Glutamatergic neuron (in vitro differentiated cells): ENCODE measurements at places on chromosomes 16 and 17. TPM values are rescaled to one million over a fixed set of nuclear protein-coding genes. Genes with fewer than 3 reads are reported as not detected.

Gene CNGB1
- total RNA-seq, result 0.91 TPM

Gene ACSM5
- total RNA-seq, result not detected

Gene RAMP2
- total RNA-seq, result 4.6 TPM

Gene KIF2B
- not detected for total RNA-seq

GRCh38 chr17:76877437-76877836 is 9.2 kb downstream of the MGAT5B start:
- peaks cover 8% of the 10 kb centered on the region for H3K36me3 ChIP-seq
- H3K4me3 ChIP-seq, result no peak overlapping the region
- H3K4me1 ChIP-seq, result peaks cover 4% of the 10 kb centered on the region
- DNase-seq, result no peak
- H3K27ac ChIP-seq, result no peak overlapping the region

Gene ARSG
- 1.9 TPM for total RNA-seq

- H3K4me3 ChIP-seq, result no peak overlapping the region
- no peak for DNase-seq
- H3K36me3 ChIP-seq, result no peaks in the 10 kb centered on the region
- H3K27ac ChIP-seq, result no peak overlapping the region
- H3K27me3 ChIP-seq, result no peaks in the 10 kb centered on the region
Measured at GRCh38 chr16:84294117-84294516, 561 bp upstream of the WFDC1 start.

DNA sequence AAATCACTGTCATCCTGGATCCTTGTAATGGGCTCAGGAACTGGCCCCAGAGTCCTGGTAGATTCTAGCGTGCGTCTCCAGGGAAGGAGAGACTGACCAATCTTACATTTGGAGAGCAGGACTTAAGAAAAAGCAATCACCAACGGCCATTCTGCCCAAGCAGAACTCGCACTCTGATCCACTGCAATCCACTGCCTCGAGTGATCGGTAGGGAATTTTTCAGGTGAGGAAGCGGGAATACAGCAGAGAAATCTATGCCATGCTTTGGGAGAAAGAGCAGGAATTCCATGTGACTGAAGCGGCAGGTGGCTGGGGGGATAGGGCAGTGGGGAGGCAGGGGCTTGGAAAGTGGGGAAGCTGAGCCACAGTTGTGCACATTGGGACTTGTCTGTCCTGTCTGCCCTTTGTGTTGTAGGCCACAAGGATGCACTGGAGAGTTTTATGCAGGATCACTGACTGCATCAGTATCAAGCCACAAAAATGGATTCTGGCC is 143.9 kb upstream of the HS3ST2 start:
- H3K27ac ChIP-seq, result no peak overlapping the region
- no peak for DNase-seq
- H3K4me3 ChIP-seq, result no peak overlapping the region
- no peaks in the 10 kb centered on the region for H3K36me3 ChIP-seq
- H3K27me3 ChIP-seq, result no peaks in the 10 kb centered on the region

DNA sequence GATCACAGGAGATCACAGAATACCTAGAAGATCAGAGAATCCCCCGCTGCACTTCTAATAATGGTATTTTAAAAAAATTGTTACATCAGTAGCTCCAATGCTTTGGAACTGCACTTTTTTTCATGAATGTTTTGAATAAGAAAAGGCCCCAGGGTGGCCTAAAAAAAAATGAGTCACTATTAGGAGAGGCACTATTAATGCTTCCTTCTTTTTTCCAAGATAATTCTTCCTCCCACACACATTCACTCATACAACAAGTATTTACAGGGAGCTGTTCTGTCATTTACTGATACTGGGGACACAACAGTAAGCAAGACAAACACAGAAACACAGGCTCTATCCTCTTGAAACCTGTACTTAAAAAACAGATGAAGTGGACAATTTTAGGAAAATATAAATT is 675 bp upstream of the PDZD9 start:
- peaks cover 19% of the 10 kb centered on the region for H3K4me1 ChIP-seq
- H3K27me3 ChIP-seq, result peaks cover 2% of the 10 kb centered on the region
- H3K36me3 ChIP-seq, result no peaks in the 10 kb centered on the region

DNA sequence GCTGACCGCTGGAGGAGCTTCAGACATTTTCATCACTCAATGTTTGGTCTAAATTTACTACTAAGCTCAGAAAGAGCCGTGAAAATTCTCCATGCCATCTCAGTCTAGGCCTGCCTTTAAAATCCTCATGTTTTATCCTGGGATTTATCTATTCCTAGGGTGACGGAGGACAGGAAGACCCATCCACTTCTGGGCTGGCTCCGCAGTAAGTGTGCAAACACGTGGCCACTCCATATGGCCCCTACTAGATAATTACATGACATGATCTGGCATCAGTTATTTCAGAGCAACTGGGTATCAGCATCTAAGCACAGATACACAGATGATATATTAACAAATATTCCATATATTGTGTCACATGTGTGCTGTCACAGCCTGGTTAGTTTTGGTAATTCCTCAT is 77.8 kb upstream of the HS3ST4 start:
- H3K27ac ChIP-seq, result no peak overlapping the region
- no peak for DNase-seq
- H3K36me3 ChIP-seq, result no peaks in the 10 kb centered on the region
- H3K4me3 ChIP-seq, result no peak overlapping the region
- H3K4me1 ChIP-seq, result peaks cover 4% of the 10 kb centered on the region
- peaks cover 2% of the 10 kb centered on the region for H3K27me3 ChIP-seq

GRCh38 chr16:78815713-78816112 is 716.3 kb downstream of the WWOX start:
- H3K27ac ChIP-seq, result no peak overlapping the region
- H3K4me3 ChIP-seq, result no peak overlapping the region

Gene CACNB1
- 77.1 TPM for total RNA-seq

Gene CCDC154
- total RNA-seq, result 4.2 TPM

Gene BRICD5
- 30.2 TPM for total RNA-seq

DNA sequence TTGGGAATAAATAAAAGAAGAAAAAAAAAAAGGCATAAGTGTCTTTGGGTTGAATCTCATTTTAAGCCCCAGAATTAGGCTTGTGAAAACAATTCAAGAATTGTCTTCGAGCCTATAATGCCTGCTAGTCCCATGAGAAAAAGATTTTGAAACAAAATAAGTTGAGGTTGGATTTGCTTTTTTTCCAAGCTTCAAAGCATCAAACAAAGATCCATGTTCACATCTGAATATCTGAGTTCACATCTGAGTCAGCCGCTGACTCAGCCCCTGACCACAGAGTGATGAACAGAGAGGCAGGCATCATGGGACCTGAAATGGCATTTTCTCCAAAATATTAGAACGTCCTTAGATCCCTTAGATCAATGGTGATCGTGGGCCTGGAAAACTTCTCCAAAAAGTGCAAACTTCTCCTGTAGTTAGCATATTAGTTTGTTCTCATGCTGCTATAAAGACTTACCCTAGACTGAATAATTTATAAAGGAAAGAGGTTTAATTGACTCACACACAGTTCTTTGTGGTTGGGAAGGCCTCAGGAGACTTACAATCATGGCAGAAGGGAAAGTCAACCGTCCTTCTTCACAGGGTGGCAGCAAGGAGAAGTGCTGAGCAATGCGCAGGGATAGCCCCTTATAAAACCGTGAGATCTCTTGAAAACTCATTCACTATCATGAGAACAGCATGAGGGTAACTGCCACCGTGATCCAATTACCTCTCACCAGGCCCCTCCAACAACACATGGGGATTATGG is 294.6 kb upstream of the HSBP1 start:
- peaks cover 3% of the 10 kb centered on the region for H3K27me3 ChIP-seq
- DNase-seq, result no peak
- H3K4me1 ChIP-seq, result no peaks in the 10 kb centered on the region
- H3K4me3 ChIP-seq, result no peak overlapping the region
- H3K27ac ChIP-seq, result no peak overlapping the region

DNA sequence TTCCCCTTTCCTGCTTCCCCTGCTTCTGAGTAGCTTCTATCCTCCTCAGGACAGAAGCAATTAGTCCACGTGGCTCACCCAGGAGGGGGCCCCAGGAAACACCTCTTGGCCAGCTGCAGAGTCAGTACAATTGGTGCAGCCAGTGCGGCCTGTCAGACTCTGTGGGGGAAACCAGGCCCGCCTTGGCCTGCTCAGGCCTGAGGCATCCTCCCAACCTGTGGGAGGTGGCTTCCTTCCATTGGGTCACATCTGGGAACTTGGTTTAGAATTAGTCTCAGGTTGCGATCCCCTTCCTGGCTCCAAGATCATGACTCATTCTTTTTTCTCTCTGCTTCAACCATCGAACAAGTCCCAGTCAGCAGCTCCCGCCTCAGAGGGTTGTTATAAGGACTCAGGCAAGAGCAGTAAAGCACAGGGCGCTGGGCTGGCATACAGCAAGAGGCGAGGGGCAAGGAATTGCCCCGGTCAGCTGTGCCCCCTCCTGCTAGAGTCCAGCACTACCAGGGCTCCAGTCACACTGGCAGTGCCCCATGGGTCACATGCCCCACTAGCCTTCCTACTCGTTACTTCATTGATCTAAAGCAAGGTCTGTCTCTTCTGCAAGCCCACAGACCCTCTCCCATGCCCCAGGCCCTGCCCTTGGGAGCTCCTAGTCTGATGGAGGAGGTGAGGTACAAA is 8.1 kb upstream of the EPX start:
- peaks cover 2% of the 10 kb centered on the region for H3K27me3 ChIP-seq
- H3K4me3 ChIP-seq, result no peak overlapping the region
- H3K4me1 ChIP-seq, result no peaks in the 10 kb centered on the region

- peaks cover 11% of the 10 kb centered on the region for H3K4me1 ChIP-seq
- H3K27ac ChIP-seq, result peak overlapping the region; percentile 90
- no peaks in the 10 kb centered on the region for H3K36me3 ChIP-seq
- DNase-seq, result peak; percentile 67
- H3K4me3 ChIP-seq, result peak overlapping the region; percentile 85
- H3K27me3 ChIP-seq, result peaks cover 7% of the 10 kb centered on the region
Measured at GRCh38 chr16:24539850-24540601, 660 bp downstream of the RBBP6 start.

GRCh38 chr17:35554668-35555067 is 6.0 kb downstream of the SLFN14 start:
- no peak for DNase-seq
- no peak overlapping the region for H3K27ac ChIP-seq
- peaks cover 8% of the 10 kb centered on the region for H3K27me3 ChIP-seq
- H3K36me3 ChIP-seq, result no peaks in the 10 kb centered on the region

Gene CA5A
- not detected for total RNA-seq

DNA sequence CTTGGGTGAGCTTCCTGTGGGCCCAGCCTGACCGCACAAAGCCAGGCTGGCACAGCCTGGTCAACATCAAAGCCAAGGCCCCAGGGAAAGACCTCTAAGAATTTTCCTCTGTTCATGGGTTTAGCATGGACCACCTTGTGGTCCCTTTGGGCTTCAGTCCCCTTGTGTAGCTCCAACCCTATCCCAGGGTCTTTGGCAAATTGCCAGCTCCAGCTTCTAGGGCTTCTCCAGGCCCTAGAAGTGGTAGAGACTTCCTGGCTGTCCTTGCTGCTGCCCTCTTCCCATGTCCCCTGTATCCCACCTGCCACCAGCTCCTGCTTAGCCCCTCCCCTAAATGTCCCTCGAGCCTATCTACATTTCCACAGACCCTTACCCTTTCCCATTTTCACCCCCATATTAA is 9.7 kb upstream of the ITGA3 start:
- no peak for DNase-seq
- no peak overlapping the region for H3K27ac ChIP-seq
- peaks cover 3% of the 10 kb centered on the region for H3K4me1 ChIP-seq
- H3K4me3 ChIP-seq, result no peak overlapping the region

DNA sequence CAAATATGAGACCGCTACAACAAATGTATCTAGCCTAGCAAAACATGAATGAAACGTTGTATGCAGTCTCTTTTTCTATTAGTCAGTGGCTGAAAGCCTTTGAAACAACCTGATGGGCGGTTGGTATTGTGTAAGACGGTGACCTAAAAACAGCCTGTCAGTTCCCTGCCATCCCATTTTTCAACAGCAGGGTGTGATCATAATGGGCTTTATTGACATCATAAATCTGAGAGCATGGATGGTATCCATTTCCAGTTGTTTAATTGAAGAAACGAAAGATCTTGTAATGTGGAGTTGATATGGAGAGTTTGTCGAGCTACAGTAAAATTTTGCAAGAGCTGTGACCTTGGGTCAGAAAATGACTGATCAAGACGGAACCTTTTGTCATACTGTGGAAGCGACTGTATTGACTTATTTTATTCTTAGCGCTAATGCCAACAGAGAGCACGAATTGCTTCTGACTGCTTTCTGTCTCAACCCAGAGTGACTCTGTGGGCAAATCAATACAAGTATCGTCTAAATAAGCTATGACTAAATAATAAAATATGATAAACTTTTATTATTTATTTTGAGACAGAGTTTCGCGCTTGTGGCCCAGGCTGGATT is 12.3 kb upstream of the MEIOB start:
- H3K4me3 ChIP-seq, result no peak overlapping the region
- H3K27ac ChIP-seq, result no peak overlapping the region
- no peak for DNase-seq
- peaks cover 1% of the 10 kb centered on the region for H3K4me1 ChIP-seq

Gene FAAP100
- 56.5 TPM for total RNA-seq

- H3K27ac ChIP-seq, result no peak overlapping the region
- peaks cover 20% of the 10 kb centered on the region for H3K4me1 ChIP-seq
- H3K27me3 ChIP-seq, result peaks cover 16% of the 10 kb centered on the region
- no peak for DNase-seq
- H3K4me3 ChIP-seq, result no peak overlapping the region
Measured at GRCh38 chr16:66515596-66516508, 34.1 kb downstream of the TK2 start.

Gene ZNF624
- 11.2 TPM for total RNA-seq

GRCh38 chr17:34626121-34626681 is 46.8 kb downstream of the TMEM132E start:
- no peak overlapping the region for H3K4me3 ChIP-seq
- no peak overlapping the region for H3K27ac ChIP-seq
- no peaks in the 10 kb centered on the region for H3K36me3 ChIP-seq

GRCh38 chr16:50372611-50373344 is 4.0 kb upstream of the BRD7 start:
- H3K36me3 ChIP-seq, result no peaks in the 10 kb centered on the region
- peak overlapping the region; percentile 41 for H3K27ac ChIP-seq
- no peak overlapping the region for H3K4me3 ChIP-seq
- H3K4me1 ChIP-seq, result peaks cover 9% of the 10 kb centered on the region
- DNase-seq, result peak; percentile 44
- H3K27me3 ChIP-seq, result peaks cover 5% of the 10 kb centered on the region

DNA sequence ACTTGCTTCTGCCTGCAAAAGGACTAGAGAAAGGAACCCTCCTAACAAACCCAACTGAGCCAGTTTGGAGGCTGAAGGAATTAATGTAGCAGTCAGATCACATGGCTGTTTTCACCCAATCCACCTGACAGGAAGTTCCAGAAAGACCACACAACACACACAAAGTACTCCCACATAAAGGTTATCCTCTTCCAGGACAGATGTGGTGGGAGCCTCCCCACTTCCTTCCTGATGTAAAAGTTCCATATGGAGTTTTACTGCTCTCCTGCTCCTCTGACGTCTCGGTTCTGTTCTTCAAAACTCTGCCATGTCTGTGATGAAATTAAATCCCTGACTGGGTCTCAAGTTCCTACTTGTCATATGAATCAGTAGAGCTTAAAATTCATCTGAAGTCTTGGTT is 497.0 kb upstream of the HSBP1 start:
- peaks cover 15% of the 10 kb centered on the region for H3K4me1 ChIP-seq
- no peaks in the 10 kb centered on the region for H3K36me3 ChIP-seq
- H3K27me3 ChIP-seq, result peaks cover 1% of the 10 kb centered on the region
- no peak overlapping the region for H3K4me3 ChIP-seq

Gene TBX2
- total RNA-seq, result 5.4 TPM
